ENCODE measurements at places on chromosomes 7 and 10.

DNA sequence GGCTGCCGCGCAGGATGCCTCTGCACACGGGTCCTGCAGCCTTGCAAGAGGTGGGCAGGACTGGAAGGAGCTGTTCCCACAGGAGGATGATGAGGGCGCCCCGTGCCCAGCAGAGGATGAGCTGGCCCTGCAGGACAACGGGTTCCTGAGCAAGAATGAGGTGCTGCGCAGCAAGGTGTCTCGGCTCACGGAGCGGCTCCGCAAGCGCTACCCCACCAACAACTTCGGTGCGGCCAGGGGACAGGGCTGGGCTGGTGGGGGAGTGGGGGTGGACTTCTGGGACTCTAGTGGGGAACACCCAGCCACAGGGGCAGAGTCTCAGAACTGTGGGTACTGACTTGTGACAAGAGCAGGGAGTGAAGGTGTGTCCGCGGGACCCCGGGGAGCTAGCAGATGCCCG is 16.0 kb downstream of the ZFYVE27 start:
- no peak for DNase-seq

GRCh38 chr7:43517464-43517863 is 65.4 kb upstream of the STK17A start:
- no peak for DNase-seq

GRCh38 chr7:11714676-11715075 is 117.3 kb downstream of the THSD7A start:
- DNase-seq = no peak

DNA sequence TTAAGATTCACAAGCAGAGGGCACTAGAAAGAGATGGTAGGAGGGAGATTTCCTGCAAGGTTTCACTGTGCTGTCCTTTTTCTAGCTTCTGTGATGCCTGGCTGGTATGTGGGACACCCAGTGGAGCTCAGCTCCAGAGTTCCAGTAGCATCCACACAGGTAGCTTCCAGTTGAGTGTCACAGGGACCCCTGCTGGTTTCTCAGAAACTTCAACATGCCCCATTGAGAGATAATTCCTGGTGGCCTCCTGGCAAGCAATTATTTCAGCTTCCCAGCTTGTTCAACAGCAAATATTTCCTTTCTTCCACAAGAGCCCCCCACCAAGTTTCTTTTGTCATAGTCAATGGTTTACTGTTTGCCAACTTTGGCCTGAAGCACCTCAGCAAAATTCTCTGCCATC is 858.7 kb downstream of the REEP3 start:
- DNase-seq = no peak

- DNase-seq = peak; percentile 16
Observed at GRCh38 chr10:132551093-132551807, 13.7 kb downstream of the INPP5A start.

DNA sequence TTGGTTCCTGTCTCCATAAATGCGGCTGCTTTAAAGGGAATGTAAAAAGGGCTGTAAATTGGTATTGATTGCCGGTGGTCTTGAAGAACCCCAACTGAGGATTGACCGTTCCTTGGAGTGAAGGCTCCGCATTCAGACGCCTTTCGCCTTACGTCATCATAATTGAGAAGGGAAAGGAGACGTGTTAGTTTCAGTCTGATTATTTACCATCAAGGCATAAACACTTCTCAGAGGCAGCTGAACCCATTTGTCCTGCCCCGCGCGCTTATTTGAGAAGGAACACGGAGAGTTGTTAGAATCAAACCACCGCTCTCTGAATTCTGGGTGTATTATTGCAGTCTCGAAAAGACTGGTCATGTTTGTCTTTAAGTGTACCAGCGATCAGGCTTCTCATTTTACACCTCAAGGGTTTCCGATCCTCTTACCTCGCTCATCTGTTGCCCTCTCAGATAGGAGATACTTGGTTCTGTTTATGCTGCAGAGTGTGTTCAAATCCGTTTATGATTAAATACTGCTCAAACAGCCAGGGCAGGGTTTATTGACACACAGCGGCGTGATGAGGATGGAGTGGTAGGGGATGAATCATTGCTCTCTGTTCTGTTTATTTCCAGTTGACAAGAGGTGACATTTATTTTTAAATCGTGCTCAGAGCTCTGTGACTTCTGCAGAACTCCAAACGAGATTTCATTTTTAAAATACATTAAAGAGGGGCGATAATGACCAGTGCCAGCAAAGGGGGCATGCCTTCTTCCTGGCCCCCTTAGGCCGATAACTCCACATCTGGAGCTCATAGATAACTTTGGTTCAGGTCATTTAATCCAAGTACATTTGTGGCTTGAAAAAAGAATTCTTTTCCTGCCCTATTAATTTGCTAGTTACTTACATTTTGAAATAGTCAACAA is 30.4 kb downstream of the FOXK1 start:
- DNase-seq = no peak

DNA sequence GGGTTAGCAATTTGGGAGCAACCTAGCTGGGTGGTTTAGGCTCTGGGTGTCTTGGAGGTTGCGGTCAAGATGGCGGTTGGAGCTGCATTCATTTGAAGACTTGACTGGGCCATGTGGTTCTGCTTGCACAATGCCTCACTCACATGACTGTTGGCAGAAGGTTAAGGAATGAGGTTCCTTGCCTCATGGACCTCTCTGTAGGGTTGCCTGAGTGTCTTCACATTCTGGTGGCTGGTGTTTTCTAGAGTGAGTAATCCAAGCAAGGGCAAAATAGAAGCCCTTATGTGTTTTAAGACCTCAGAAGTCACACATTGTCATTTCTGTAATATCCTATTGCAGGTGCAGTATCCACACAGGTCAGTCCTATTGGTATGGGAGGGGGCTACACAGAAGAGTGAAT is 52.0 kb downstream of the CDK14 start:
- DNase-seq = no peak

GRCh38 chr7:22270371-22270770 is 86.6 kb downstream of the RAPGEF5 start:
- DNase-seq = no peak

- DNase-seq = peak; percentile 17
Observed at GRCh38 chr10:100174699-100175677, 10.8 kb downstream of the ERLIN1 start.

GRCh38 chr10:71125749-71126107 is 86.6 kb upstream of the UNC5B start:
- DNase-seq = no peak

DNA sequence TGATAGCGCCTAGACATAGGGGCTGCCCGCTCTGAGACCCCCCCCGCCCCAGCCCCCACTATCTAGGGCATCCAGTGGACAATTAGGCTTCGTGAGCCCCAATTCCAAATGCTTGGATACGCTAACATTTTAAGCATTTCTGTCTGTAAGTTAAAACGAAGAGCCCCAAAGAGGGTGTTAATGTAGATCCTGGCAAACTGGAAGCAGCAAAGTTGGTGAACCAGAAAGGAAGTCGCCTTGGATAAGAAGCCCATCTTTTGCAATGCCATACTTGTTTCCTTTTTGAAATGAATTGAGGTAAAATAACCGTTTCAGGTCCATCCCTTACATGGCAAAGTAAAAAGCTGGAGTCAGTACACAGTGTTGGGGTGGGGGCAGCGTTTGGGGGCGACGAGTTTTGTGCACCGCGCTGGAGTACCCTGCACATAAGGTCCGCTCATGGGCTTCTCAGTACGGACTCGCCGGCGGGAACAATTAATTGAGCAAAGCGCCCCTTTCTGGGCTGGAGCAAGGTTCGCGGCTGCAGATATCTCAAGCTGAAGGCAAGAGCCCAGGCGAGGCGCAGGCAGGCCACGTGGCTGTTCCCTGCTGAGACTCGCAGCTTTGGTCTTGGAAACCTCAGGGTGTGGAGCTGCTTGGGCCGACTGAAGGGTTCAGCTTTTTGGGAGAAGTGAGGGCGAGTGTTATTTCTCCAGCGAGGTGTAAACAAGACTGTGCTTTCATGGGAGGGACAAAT is 1.4 kb upstream of the TWIST1 start:
- peak; percentile 37 for DNase-seq

DNA sequence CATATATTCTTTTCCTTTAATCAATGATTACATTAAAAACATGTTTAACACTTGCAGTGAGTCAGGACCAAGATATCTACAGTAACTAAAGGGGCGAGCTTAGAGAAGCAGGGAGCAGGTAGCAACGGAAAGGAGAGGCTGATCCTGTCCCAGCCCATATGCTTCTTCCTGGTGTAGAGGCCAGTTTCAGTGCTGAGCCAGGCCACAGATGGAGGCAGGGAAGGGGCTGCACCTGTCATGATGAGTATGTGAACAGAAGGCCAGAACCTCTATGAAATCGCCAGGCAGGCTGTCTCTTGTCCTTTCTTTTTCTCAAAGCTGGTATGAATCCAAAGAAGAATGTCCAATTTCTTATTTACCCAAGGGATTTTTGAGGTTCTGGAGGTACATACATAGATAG is 16.3 kb downstream of the REEP3 start:
- no peak for DNase-seq

GRCh38 chr7:129489491-129489890 is 12.8 kb upstream of the SMKR1 start:
- no peak for DNase-seq

GRCh38 chr10:45180946-45181875 is 134.2 kb downstream of the OR13A1 start:
- DNase-seq = peak; percentile 39

- DNase-seq = no peak
Observed at GRCh38 chr7:151129117-151129959, 38.2 kb downstream of the GBX1 start.

- no peak for DNase-seq
Observed at GRCh38 chr10:59108886-59109288, 67.6 kb upstream of the PHYHIPL start.

GRCh38 chr7:27364344-27364758 is 121.7 kb downstream of the EVX1 start:
- peak; percentile 29 for DNase-seq

DNA sequence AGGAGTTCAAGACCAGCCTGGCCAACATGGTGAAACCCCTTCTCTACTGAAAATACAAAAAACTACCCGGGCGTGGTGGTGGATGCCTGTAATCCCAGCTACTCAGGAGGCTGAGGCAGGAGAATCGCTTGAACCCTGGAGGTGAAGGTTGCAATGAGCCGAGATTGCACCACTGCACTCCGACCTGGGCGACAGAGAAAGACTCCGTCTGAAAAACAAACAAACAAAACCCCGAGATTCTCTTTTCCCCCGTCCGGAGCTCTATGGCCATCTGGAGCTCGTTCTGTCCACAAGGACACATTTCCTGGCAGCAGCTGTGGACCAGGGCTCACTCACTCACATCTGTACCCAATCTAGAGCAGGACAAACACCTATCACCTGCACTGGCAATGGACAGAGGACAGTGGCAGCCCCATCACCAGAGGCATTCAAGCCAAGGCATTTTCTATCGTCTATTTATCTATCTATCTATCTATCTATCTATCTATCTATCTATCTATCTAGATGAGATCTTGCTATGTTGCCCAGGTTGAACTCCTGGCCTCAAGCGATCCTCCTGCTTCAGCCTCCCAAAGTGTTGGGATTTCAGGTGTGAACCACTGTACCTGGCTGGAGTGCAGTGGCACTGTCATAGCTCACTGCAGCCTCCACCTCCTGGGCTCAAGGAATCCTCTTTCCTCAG is 167.1 kb upstream of the TNRC18 start:
- DNase-seq = no peak

- no peak for DNase-seq
Observed at GRCh38 chr7:128404886-128405470, 4.8 kb downstream of the IMPDH1 start.

GRCh38 chr7:95595746-95596197 is 544 bp downstream of the PDK4 start:
- no peak for DNase-seq

DNA sequence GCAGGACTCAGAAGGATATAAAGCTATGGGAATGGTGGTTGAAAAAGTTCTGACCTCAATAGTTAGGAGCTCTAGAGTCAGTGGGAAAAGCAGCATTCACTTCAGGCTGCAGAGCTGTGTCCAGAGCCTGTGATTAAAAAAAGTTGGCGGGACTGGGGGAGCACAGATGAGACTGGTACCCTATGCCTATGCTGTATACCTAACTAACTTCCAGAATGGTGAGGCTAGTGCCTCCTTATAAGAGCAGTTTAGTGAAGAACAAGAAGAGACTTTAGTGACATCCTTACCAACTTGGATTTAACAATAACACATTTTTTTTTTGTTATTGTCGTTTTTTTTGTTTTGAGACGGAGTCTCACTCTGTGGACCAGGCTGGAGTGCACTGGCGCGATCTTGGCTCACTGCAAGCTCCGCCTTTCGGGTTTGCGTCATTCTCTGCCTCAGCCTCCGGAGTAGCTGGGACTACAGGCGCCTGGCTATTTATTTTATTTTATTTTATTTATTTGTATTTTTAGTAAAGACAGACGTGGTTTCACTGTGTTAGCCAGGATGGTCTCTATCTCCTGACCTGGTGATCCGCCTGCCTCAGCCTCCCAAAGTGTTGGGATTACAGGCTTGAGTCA is 6.6 kb upstream of the ZNF282 start:
- DNase-seq = no peak

DNA sequence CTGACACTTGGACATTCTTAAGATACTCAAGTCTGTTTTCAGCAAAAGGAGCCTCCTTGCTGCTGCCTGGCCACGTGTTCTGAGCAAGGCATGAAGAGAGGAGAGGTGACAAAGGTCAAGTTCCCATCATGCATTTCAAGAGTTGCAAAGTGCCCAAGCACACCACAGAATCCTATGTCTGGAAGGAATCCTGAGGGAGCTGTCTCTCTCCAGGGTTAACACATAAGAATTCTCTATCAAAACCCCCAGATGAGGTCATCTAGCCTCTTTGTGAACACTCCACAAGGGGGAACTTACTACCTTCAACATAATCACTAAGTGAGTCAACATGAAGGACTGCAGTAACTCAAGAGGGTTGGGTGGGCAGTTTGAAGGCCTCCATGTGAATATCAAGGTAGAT is 155.5 kb downstream of the RNF216 start:
- DNase-seq = no peak

DNA sequence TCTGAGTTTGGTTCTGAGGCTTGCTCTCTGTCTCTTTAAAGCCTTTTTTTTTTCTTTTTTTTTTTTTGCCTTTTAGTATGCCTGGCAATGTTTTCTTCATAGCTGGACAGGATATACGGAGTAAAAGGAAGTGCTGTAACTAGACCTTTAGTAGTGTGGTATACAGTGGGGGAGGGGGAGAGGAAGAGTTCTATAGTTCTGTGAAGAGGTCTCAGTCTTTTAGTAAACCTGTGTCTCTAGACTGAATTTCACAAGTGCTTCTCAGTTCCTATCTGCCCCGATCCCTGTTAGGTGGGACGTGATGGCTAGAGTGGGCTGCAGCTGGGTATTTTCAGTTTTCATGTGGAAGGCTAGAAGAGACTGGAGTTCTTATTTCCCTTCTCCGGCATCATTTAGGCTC is 3.1 kb upstream of the ABCC2 start:
- no peak for DNase-seq

GRCh38 chr10:48246501-48246900 is 28.0 kb downstream of the FRMPD2 start:
- no peak for DNase-seq

GRCh38 chr7:22444181-22444971 is 55.6 kb downstream of the STEAP1B start:
- peak; percentile 41 for DNase-seq

DNA sequence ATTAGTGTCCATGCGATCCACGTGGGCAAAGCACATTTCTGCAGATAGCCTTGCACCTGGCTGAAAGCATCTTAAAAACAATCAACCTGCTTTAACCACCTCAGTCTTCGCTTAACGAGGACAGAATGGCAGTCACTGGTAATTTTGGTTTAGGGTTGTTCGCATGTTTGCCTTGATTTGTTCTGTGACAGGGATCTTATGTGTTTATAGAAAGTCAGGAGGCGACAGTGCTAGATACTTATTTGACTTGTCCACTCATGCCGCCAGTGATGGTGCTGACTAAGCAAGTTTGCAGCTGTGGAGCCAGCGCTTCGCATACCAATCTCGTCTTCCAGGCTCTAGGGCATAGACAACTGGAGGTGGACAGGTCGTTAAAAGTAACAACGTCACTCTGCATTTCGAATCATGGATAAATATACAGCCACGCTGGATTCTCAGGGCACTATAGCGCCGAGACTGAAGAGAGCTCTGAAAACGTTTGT is 1.2 kb upstream of the TMEM243 start:
- DNase-seq = peak; percentile 43

Data from right hindlimb (tissue), 1 donor.